ENCODE measurements at places on chromosomes 1 and 21.

GRCh38 chr1:32249831-32250525 is 1.1 kb upstream of the LCK start:
- peak; percentile 72 for DNase-seq

GRCh38 chr1:151618470-151618869 is 6.6 kb downstream of the SNX27 start:
- DNase-seq, result no peak

DNA sequence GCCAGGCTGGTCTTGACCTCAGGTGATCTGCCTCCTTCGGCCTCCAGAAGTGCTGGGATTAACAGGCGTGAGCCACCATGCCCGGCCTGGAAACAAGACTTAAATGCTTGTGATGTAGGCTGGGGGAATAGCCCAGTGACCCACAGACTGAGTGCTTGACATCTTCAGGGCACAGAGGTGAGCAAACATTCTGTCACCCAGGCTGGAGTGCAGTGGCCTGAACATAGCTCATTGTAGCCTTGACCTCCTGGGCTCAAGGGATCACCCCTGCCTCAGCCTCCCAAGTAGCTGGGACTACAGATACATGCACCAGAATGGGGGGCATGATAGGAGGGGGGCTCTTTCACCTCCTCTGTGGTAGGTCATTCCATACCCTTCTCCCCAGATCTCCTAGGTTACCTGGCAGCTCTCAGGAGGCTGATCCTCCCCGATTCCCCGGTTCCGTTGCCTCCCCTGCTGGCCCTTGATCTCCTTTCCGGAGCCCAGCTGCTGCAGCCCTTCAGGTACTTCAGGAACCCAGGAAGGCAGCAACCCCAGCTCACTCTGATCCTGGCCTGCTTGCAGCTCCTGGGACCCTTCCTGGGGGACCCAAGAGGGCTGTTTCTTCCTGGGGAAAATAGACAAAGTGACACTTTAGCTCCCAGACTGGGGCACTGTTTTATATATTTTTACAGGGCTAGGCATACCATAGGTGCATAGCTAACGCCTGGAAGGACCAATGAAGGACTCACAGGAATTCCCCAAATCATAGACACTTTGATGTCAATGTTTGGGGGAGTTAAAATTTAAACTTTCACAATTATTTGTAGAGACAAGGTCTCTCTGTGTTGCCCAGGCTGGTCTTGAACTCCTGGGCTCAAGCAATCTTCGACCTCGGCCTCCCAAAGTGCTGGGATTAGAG is 11.8 kb downstream of the SPATA21 start:
- no peak for DNase-seq

DNA sequence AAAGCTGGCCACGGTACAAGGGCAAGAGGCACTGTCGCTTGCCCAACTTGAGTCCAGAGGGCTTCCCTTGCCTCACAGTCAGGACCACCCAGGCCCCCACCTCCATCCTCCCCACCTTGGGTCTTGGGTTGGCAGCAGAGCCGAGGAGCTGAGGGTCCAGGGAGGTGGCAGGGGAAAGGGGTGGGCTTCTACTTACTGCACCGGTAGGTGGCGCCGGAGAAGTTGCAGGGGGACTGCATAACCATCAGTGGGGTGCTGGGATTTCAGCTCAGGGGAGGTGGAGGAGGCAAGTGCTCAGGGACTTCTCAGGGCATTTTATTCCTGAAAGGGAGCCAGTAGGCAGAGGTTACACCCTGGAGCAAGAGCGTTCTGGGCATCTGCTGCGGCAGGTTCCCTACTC is 44.0 kb downstream of the TRIM62 start:
- DNase-seq, result no peak
